ENCODE measurements at places on chromosomes 7 and 10.

GRCh38 chr7:1887251-1887650 lies 217.2 kb downstream of the ELFN1 start:
- no peak for DNase-seq

DNA sequence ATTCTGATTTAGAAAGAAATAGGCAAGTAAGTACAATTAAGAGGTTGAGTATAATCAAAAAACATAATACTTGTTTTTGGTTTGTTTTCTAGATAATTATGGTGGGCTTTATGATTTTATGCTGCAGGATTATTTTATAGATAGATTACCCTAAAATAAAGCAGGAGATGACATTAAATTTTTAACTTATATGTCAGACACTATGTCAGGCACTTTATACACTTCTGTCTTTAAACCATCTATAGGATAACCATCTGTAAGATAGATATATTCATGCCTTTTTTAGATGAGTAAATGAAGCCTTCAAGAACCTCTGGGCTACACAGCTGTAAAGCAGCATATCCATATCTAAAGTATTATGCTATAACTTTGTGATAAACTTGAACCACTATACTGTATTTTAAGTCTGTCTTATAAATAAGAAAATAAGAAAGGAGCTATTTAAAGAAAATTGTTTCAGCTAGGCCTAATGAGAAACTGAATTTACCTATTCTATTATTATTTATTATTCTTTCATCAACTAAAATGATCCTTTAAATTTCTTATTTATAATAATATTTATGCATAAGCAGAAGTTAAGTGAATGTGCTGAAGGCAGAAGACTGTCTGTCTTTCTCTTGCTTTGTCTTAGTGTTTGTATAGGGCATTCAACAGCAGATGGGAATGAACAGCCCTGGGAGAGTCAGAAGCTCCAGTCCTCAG lies 94.0 kb downstream of the CPED1 start:
- no peak for DNase-seq

DNA sequence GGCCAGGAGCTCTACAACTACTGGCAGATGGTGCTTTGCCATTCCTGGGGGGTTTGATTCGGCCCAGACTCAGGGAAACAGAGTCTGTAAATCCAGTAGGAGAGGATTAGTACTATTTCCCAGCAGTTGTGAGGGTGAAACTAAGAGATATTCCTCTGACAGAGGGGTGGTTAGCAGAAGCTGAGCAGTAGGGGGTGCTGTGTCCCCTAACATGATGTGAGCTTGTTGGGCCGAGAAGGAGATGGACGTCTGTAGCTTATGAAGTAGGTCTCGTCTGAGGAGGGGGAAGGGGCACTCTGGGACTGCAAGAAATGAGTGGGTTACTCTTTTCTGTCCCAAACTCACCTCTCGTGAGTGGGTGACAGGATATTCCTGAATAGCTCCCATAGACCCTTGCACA lies 179.2 kb upstream of the MBL2 start:
- peak; percentile 13 for DNase-seq

GRCh38 chr10:17046989-17047388 lies 82.6 kb downstream of the CUBN start:
- no peak for DNase-seq

DNA sequence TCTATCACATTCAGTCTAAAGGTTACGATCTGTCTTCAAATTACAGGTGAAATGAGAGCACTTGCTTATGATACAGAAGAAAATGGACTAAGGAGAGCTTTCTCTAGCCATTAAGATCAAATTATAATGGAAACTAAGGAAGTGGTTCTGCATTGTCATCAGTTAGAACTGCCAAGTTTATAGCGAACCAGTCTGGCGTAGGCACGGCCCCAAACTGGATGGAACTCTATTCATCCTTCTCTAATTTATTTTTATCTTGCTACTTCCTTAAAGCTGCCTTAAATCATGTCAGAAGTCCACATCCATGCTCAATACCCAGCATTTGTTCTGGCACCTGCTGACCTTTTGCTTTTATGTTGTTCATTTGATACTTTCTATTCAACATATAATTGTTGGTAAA lies 63.7 kb upstream of the APBB1IP start:
- DNase-seq, result no peak

- no peak for DNase-seq
These were observed 97.7 kb downstream of the TFEC start for GRCh38 chr7:115932880-115933279.

DNA sequence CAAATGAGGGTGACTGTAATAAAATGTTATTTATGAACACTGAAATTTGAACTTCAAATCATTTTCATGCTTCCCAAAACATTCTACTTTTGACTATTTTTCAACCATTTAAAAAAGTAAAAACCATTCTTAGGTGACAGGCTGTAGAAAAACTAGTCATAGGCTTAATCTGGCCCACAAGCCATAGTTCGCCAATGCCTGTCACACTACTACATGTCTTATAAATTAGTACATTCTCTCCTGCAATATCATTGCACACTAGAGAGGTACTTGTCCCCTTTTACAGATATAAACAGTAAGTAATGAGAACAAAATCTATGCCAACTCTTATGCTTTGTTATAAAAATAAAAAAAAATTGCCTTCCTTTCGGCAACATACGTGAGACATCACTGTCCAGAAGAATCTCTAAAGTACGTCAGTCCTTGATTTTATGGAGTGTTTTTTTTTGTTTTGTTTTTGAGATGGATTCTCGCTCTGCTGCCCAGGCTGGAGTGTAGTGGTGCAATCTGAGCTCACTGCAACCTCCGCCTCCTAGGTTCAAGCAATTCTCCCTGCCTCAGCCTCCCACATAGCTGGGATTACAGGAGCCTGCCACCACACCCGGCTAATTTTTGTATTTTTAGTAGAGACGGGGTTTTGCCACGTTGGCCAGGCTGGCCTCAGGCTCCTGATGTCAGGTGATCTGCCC lies 23.2 kb downstream of the UPF2 start:
- DNase-seq, result no peak

- DNase-seq, result no peak
These were observed 78.1 kb upstream of the PHYHIPL start for GRCh38 chr10:59098387-59098786.

All from activated CD4-positive, alpha-beta T cell treated with anti-CD3 and anti-CD28 coated beads, Interleukin-2, Interleukin-6, amounts not matched to agents 100 ng/mL and 50 ng/mL, durations not matched to agents 16 hours and 8 hours (primary cell).